ENCODE measurements at places on chromosomes 6 and 20.

GRCh38 chr6:71284785-71285184 is 3.8 kb upstream of the OGFRL1 start:
- DNase-seq = no peak

- DNase-seq = no peak
Observed at GRCh38 chr6:165807249-165807960, 144.4 kb upstream of the PDE10A start.

DNA sequence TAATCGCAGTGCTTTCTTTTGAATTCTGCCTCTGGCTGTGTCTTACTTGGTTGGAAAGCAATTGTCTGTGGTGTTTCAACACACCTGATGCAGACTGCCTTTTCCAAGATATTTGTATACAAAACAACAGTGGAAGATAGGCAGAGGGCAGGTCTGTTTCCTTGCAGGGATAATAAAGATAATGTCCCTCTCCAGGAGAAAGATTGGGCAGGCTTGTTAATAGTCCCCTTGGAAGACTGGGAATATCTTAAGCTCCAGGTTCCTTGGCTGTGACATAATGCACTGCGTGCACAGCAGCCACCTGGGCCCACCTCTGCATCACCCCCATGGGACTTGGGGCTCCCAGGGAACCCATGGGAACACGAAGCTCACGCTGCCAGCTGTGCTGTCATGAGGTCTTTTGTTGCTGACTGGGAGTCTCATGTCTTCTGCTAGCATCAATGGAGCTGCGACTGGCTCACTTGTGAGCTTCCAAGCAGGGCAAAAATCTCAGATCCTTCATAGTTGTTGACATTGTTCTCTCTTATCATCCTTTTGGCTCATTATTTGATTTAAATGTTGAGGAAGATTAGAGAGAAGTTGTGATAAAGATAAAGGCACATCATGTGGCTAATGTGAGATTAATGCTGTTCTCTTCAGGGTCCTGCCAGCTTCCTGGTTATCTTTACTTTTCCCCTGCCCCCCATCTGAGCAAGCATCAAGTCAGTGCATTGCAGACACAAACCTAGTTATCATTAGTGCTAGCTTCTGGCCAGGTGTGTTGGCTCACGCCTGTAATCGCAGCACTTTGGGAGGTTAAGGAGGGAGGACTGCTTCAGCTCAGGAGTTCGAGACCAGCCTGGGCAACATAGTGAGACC is 107.1 kb upstream of the ASF1A start:
- no peak for DNase-seq

DNA sequence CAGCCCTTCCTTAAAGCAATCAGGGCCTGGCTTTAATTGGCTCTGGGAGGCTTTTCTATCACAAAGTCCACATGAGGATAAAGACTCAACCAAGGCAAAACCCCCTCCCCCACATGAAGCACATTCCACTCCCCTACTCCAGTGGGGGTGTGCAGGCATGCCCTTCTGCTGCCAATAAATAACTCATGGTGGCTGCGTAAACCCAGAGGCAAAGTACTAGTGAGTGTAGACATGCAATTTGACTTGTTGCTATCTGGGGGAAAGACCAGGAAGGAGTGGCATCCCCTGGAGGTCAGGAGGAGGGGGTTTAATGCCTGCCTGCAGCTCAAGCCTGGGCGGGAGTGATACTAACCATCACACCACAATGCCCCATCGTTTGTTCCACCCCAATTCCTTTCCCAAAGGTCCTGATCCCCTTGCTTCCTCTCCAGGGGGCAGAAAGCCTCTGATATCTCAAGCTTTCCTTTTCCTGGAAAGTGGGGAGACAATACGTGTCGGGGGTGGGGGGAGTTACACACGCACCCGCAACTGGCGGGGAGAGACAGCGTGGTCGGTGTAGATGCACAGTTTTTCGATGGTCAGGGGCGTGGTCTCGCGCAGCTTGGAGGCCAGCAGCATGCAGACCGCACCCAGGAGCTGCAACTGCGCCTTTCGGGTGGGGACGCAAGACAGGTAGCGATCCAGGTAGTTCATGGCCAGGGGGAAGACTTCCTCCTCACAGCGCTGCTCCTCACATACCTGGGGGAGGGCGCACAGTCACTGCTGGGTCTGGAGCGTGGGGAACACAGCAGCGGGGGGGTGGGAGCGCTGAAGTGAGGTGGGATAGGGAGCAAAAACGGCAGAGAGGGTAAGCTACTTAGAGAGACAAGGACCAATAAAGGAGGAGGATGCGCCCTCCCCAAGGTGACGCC is 1.5 kb downstream of the CCND3 start:
- no peak for DNase-seq

DNA sequence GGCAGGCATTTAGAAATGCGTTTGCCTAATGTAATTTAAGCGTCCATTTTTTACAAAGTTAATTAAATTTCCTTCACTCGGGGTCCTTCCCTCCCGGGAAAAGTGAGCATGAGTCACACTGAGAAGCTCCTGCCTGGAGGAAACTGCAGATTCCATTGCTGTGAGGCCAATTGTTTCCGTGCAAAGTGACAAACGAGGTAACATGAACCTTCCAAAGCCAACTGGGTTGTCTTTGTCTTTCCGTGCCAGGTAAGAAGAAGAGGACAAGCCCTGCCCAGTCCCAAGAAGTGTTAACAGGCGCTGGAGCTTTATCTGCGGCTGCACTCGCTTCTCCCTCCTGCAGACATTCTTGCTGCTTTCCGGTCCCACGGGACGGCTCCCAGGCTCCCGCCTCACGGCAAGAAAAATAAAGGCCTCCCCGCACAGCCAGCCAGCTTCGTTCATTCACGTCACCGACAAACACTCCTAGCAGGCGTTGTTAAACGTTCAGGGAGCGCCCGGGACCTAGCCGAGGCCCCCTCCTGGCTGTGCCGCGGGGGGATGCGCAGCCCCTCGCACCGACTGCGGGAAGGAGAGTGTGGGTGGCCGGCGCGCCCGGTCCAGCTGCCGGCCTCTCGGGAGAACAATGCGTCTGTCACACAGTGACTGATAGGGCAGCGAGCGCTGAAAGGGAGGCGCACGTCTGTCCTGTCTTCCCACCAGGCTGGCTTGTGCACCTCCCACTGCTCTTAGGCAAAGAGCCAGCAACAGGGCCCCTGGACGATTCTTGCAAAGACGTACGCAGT is 61.5 kb upstream of the HDDC2 start:
- DNase-seq = no peak

DNA sequence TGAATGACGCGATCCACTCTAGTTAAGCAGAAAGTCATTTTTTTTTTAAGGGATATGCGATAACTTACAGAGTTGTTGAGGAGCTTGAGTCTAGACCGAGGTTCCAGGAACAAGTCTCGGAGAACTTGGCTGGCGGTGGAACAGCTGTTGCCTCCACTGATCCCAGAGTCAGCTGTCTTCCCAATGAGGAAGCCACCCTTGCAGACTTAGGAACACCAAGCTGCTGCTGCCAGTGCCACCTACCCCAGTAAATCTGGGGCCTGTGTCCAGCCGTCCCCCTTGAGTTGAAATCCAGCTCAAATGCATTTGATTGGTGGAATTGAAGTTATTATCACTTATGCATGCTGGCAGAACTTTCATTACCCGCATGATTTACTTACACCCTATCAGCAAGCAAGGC is 6.7 kb downstream of the PFDN4 start:
- DNase-seq = no peak

GRCh38 chr6:41536795-41537758 is 9.1 kb upstream of the FOXP4 start:
- no peak for DNase-seq

DNA sequence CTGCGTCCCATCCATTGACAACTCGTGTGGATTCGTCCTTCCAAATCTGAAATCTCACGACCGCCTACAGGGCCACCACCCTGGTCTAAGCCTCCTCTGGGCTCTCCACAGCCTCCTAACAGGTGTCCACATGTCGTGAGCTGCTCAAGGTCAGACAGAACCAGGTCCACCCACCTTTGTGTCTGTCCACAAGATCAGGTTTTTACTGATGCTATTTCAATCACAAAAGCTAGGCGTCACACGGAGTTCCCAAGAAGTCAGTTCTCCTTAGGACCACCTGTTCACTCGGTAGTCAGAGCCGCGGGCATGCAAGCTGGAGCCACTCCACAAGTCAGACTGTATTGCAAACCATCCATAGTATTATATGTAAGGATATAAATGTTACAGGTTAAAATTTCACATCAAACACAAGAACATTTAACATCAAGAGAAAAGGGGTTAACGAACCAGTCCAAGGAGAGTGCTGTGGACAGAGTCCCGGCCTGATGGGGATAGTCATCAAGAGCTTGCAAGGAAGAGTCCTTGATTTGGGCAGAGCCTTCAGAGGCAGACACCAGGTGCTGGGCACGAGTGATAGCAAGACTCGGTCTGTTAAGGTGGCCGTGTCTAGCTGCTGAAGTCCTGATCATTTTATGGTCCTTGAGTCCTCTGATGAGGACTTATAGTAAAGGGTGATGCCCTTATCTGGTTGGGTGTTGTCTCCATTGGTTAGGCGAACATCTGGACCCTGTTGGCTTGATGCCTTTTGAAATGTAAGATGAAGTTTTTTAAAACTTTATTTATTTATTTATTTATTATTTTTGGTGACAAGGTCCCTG is 731 bp upstream of the DNPH1 start:
- DNase-seq = no peak

GRCh38 chr6:73204252-73204651 is 21.0 kb downstream of the KHDC1L start:
- DNase-seq = no peak

- no peak for DNase-seq
Observed at GRCh38 chr6:106051226-106051625, 34.9 kb upstream of the PRDM1 start.

DNA sequence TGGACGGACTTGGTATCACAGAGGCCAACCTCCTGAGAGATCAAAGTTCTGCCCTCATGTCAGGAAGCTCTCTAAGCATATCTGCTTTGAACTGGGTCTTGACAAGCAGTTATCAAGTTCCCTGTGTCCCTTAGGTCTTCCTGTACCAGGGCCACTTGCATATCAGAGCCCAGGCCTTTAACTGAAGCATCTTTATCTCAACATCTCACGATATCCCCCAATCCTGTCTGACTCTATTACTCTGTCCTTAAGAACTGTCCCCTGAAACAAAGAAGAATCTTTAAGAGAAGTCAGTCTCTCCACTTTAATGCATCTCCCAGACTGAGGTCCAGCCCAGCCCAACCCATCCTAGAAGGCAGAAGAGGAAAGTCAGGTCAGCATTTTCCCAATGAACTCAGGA is 8.2 kb downstream of the MAS1L start:
- no peak for DNase-seq

Data from C1 segment of cervical spinal cord (tissue), 14 donors.